ENCODE measurements at places on chromosomes 13 and 19.

GRCh38 chr13:75744127-75744526 is 108.0 kb downstream of the LMO7 start:
- DNase-seq, result no peak

- DNase-seq, result no peak
Measured at GRCh38 chr13:42266473-42266872, 5.5 kb upstream of the AKAP11 start.

- DNase-seq, result no peak
Measured at GRCh38 chr19:39411081-39411831, 1.2 kb upstream of the PLEKHG2 start.

DNA sequence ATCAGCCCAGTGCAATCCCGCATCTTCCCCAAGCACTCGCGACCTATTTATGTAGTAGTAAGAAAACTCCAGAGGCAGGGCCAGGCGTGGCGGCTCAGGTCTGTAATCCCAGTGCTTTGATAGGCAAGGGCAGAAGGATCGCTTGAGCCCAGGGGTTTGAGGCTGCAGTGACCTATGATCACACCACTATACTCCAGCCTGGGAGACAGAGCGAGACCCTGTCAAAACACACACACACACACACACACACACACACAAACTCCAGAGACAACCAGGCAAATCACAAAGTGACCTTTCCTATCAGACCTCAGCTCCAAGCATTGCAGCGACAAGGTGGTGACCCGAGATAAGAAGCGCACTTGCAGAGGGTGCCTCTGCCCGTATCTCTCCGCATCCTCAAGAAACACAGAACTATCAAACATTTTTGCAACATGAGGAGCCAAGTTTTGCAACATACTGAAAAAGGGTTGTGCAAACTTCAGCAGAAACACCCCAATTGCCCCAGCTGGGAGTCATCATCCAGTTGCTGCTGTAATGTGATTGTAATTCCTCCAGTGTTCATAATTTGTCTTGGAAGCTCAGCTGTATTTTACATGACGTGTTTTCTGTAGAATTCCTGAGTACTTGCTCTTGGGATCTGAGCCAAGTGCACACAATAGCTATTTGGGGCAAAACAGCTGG is 8.7 kb upstream of the KLF2 start:
- no peak for DNase-seq

DNA sequence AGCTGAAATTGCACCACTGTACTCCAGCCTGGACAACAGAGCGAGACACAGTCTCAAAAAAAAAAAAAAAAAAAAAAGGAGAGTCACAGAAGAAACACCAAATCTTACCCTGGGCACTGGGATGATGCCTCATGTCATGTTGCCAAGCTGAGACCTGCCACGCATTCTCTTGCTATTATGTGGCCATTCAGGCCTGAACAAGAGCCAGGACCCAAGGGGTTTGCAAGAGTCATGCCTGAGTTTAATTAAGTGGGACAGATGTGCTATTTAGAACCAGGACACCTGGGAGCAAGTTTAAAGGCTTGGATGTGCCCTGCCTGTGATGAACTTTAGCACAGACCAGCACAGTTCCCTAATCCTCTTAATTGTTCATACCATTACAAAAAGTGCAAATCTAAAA is 9.8 kb downstream of the PNMA8A start:
- no peak for DNase-seq

GRCh38 chr19:15108845-15109767 is 1.9 kb downstream of the SYDE1 start:
- no peak for DNase-seq

DNA sequence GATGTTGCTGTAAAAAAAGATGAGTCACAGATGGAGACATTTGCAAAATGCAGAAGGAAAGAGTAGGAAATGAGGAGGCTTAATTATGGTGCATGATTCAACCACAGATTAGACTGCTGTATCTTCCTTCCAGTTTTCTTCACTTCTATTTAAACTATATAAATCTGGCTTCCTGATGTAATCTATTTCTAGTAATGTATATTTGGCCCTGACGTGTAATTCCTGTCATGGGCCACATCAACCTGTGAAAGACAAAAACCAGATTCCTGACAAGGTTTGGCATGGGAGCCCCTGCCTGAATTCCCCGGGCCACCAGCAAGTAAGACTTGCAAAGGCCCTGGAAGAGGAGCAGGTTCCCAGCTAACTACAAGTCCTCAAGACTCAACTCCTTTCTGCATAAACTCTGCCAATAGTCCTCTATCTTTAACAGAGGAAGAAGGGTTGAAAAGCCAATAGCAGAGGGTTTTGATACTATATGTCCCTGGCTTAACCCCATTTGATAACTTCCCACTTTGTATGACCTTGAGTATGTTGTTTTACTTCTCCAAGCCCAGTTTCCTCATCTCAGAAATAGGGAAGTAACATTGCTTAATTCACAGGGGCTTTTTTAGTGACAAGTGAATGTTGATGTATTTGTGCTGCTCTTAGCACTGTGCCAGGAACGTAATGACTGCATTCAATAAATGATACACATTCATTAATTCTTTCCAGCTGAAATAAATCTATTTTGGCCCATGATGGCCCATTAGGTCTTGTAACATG is 172.7 kb downstream of the SPRY2 start:
- no peak for DNase-seq

GRCh38 chr13:94710881-94711560 is 1.3 kb downstream of the SOX21 start:
- peak; percentile 65 for DNase-seq

- no peak for DNase-seq
Measured at GRCh38 chr19:55688422-55689218, 13.6 kb downstream of the EPN1 start.

- DNase-seq, result no peak
Measured at GRCh38 chr13:60164234-60164889, 634 bp upstream of the DIAPH3 start.

- DNase-seq, result no peak
Measured at GRCh38 chr13:80116107-80116506, 224.8 kb downstream of the SPRY2 start.

DNA sequence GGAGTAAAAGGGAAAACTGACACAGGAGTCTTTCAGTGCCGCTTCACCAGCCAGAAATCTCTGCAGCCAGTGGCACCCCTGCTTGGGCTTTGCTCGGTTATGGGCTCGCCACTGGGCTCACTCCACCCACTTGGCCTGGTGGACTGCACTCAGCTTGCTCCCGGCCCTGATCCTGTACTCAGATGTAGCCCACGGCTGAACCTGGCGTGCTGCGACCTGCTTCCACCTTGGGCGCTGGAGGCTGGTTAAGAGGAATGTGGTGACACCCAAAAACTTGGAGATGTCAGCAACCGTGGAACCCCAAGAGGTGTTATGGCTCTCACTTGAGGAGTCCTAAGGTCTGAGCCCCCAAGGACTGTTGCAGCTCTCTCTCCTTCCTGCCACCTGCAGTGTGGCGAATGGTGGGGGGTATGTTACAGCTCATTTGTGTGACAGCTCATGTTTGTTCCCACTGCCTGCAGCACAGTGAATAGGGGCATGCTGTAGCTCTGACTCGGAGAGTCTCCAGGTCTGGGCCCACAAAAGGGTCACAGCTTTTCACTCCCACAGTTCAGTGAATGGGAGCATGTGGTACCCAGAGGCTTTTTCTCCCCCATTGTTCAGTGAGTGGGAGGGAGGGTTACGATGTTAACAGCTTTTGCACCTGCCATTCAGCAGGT is 1124.5 kb upstream of the ATXN8OS start:
- DNase-seq, result no peak

DNA sequence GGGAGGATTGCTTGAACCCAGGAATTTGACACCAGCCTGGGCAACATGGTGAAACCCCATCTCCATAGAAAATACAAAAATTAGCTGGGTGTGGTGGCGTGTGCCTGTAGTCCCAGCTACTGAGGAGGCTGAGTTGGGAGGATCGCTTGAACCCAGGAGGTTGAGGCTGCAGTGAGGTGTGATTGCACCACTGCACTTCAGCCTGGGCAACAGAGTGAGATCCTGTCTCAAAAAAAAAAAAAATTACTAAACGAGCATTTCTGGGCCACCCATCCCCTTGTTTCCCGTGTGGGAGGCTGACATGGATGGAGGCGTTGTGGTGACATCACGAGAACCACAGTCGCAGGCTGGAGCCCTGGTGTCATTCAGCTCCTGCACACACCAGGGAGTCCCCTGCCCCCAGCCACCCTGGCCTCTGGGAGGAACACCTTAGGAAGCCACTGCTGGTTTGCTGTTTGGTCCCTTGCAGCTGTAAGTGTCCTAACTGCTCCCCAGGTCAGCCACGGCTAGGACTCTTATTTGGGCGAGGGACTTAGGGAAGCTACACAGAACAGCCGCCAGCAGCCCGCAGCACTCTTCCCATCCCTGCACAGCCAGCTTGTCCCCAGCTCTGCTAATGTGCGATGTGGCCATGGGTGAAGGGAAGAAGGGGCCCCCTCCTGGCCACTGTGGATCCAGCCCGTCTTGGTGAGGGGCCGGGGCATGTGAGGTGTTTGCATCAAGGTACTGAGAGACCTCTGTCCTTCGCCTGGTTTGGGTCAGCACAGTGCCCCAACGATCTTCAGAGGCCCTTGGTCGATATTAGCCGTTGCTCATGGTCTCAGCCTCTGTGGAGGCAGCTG is 12.7 kb downstream of the NKPD1 start:
- no peak for DNase-seq

DNA sequence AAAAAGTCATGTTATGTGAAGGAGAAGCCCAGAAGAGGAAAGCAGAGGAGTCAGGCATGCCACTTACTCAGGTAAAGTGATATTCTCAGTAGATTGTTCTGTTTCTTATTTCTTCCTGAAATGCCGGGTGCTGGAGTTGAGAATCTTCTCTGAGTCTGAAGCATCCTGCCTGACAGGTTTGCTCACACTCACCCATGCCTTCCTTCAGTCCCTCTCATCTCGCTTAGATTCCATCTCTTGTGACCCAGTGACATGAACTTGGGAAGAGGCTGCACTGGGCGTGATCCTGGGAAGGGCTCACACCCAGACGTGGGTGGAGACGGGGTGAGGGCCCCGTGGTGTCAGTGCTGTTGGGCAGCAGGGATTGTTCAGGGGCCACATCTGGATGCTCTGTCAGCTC is 8.1 kb downstream of the ZNF766 start:
- DNase-seq, result no peak

DNA sequence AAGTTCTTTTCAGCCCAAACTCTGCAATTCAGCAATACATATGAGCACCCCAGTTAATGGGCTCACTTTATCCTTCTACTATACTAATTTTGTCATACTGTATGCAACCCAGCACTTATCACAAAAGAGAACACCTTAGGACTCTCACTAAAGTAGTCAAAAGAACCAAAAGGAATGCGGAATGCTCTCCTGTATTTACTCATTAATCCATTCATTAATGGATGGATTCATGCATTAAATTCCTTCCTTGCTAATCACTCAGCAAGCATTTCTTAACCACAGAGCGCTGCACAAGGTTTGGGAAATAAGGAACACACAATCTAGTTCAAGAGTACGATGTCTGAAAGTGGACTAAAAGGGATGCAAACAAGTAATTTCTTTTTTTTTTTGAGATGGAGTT is 12.8 kb upstream of the DOCK9 start:
- no peak for DNase-seq

Data from 8988T (cell line).